ENCODE measurements at places on chromosomes 2 and 18.
A peak's percentile ranks its signal among the peaks of the same experiment; 100 is the strongest.

GRCh38 chr2:188076149-188077056 lies 215.3 kb upstream of the GULP1 start:
- DNase-seq, result no peak

DNA sequence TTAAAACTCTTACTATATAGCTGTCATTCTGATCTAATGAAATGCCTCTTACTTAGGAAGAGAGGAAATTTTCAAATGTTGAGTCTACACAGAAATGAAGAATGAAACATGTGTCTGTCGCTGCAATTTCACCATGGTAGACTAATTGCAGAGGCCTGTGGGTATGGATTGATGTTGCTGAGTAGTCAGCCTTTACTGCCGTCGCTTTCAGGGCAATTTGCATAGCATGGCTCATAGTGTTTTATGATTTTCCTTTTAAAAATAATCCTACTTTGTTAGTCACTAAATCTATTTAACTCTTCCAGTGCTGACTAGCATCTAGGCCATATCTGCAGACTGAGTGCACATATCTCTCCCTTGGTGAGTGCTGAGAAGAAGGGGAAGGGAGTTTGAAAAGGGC lies 819.2 kb downstream of the SATB2 start:
- DNase-seq, result no peak

DNA sequence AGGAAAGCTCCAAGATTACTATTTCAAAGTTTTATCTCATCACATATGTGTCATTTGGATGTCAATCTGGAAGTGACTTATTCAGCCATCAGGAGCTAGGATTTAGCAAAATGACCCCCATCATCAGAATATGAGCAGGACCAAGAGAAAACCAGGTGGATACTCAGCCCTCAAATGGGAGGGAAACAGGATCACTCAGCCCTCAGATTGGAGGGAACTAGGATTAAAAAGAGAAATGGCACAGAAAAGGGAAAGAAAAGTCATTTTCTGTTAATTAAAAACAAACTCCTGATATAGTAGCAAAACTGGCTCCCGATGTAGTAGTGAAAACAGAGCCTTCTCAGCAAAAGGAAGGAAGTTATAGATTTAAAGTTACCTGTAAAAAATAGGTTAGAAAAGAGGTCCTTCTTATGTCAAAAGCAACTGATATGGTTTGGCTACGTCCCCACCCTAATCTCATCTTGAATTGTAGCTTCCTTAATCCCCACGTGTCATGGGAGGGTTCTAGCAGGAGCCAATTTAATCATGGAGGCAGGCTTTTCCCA lies 69.0 kb upstream of the MYCN start:
- DNase-seq, result no peak

DNA sequence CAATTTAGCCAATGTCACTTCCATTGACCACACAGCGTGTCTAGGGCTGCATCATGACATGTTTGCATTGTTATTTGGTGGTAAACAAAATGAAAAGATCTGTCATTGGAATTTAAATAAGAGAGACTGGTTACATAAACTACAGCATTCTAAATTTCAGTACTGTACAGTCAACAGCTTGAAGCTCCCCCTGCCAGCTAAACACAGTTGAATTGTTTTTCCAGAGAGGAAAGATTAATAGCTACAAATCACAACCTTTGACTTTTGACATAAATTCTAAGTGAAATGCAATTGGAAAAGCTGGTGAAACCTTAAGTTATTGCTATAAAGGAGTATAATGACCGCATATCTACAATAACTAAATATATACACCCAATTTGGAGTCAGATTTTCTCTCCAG lies 1600.0 kb upstream of the ACVR2A start:
- no peak for DNase-seq

DNA sequence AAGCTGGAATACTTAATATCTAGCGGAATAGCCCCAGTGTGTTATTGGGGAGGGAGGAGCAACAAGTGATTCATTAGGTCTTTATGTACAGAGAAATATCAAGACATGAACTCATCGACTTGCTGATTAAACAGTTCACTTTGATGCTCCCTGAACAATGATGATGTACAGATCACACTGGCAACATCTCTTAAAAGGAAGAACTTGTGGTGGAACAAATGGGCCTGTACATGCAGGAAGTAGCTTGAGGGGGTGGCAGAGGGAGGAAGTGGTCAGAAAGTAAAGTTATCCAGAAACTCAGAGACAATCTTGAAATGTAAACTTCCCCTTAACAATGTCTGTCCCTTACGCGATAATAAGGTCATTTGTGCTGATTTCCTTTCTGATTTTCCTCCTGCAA lies 90.5 kb downstream of the NXPH2 start:
- no peak for DNase-seq

GRCh38 chr2:63849381-63850203 lies 7.9 kb downstream of the UGP2 start:
- no peak for DNase-seq

GRCh38 chr2:107018366-107018765 lies 132.4 kb upstream of the ST6GAL2 start:
- DNase-seq, result no peak

DNA sequence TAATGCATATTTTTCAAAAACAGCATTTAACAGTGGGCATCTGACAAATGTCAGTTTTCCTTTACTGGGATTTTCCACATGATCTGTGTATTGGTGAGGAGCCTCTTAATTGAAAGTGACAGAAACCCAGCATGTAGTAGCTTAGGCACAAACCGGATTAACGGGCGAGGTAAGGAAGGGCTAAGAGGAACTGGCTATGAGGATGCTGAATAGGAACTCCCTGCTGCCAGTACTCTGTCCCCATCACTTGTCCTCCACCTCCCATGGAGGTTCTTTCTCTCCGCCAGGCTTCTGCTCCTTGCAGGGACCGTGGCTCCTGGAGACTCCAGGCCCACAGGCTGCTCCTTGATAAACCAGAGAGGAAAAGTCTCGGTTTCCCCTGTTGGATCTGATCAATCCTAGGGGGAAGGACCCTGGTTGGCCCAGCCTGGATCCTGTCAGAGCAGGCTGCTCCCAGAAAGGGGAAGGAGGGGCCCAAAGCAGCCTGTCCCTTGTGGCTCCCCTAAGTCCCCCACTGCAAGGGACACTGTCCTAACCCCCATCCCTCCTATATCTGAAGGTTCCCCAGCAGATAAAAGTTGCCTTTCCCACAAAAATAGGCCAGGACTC lies 10.3 kb downstream of the TEX44 start:
- no peak for DNase-seq

GRCh38 chr2:232633413-232634205 lies at the start of gene EFHD1:
Gene EFHD1, plus strand, starts transcription at chr2:232633604. Its CDS starts 101 bp downstream, at chr2:232633705.
- peak; percentile 36 for DNase-seq

- no peak for DNase-seq
These were observed 61.8 kb downstream of the CDH20 start for GRCh38 chr18:61394983-61395382.

GRCh38 chr2:174553811-174554493 lies 43.7 kb downstream of the WIPF1 start:
- peak; percentile 15 for DNase-seq

- no peak for DNase-seq
These were observed 39.5 kb downstream of the AQP12A start for GRCh38 chr2:240731178-240731545.

GRCh38 chr2:148616662-148617061 lies 27.9 kb upstream of the EPC2 start:
- no peak for DNase-seq

- DNase-seq, result no peak
These were observed 47.4 kb upstream of the TCF4 start for GRCh38 chr18:55635439-55635838.

DNA sequence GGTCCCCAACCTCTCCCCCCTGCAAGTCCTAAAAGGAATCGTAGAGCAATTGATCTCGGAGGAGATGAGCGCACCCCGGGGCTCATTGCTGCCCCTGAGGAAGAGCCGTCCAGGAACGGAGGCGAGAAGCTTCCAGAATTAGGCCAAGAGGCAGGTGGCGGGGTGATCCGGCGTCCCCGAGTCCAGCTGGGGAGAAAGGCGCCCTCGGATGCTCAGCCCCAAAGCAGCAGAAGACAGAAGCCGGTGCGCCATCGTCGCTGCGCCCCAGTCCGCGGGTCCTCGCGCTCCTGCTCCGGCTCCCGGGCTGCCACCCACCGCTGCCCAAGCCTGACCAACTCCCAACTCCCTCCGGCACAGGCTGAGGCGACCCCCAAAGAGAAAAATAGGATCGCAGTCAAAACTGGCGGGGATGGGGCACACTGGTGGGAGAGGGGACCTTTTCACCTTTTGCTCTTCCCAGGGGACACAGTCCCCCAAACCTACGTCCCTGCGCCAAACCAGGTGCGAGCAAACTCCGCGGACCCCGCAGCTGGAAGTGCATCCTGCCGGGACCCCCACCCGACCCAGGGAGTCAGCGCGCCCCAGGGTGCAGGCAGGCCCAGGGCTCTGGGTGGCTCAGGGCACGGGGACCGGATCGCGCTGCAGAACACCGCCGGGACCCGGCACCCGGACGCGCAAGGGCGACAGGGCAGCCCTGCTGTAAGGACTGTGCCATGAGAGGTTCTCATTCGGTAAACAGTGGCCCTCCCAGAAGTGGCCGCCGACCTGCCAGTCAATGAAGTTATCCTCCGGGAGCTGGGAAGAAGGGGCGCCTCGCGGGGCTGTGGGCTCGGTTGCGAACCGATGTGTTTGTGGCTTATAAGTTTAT lies 8.4 kb upstream of the MEIS1 start:
- DNase-seq, result no peak

DNA sequence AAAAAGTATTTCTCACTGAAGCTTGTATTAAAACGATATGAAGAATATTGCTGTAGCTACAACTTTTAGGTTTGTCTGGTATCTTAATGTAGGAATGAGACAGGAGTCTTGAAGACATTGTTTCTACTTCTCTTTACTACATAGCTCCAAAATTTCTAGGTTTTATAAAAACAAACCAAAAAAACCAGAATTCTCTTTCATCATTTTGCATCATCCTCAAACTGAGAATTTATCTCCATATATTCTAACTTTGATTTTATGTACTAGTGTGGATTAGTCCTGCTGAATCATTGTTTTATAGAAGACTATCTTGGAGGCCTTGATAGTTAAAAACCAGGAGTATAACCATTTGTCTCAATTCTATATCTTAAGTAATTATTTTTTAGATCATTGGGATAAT lies 100.2 kb downstream of the ICA1L start:
- no peak for DNase-seq
